ENCODE measurements at places on chromosomes 1 and 21.
A peak's percentile ranks its signal among the peaks of the same experiment; 100 is the strongest.

- peak; percentile 84 for DNase-seq
Measured at GRCh38 chr1:223771814-223772770, 59.8 kb downstream of the CAPN2 start.

- peak; percentile 49 for DNase-seq
Measured at GRCh38 chr1:64516301-64516700, 46.4 kb downstream of the CACHD1 start.

GRCh38 chr1:27521336-27521831 lies 31.4 kb upstream of the WASF2 start:
- no peak for DNase-seq

DNA sequence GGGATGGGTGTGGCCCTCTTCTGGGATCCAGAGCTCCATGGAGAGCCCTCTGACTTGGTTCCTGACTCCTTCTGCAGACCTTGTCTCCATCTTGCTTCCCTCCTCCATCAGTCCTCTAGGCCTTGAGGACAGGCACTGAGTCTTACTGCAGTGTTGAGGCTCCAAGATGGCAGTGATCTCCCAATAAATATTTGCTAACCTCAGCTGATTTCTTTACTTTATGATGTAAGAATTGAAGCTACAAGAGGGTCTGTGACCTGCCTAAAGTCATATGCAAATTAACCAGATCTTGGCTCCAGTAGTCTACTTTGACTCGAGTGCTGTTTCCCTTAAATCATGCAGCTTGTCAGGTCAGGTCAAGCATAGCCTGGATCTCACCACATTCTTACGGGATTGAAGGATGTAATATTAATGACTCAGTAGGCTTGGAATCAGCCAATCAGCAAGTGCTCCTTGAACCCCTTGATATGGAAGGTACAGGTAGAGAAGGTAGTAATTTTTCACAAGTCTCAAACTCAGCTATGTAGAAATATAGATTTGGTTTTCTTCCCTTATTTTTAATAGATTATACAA lies 93.0 kb downstream of the CLIC6 start:
- DNase-seq = no peak

GRCh38 chr21:44764319-44765230 lies 37.0 kb downstream of the UBE2G2 start:
- DNase-seq = no peak

DNA sequence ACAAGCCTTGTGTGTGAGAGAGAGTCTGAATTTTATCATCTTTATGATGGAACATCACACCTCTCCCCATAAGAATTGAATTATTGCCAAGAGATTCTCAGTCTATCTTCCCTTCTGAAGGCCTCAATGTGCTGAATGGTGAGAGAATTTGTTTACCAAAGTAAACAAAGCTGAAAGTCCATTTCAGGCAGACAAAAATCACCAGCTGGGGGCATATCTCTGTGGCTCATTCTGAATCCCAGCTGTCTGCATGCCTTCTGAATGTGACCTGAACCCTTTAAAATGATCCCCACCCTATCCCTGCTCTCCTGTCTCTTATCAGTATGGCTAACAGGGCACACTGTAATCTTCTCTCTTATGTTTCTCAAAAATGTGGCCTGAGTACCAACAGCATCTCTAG lies 99.1 kb upstream of the CAMK1G start:
- DNase-seq = no peak

GRCh38 chr1:41440321-41441085 lies 44.0 kb downstream of the EDN2 start:
- DNase-seq = no peak

DNA sequence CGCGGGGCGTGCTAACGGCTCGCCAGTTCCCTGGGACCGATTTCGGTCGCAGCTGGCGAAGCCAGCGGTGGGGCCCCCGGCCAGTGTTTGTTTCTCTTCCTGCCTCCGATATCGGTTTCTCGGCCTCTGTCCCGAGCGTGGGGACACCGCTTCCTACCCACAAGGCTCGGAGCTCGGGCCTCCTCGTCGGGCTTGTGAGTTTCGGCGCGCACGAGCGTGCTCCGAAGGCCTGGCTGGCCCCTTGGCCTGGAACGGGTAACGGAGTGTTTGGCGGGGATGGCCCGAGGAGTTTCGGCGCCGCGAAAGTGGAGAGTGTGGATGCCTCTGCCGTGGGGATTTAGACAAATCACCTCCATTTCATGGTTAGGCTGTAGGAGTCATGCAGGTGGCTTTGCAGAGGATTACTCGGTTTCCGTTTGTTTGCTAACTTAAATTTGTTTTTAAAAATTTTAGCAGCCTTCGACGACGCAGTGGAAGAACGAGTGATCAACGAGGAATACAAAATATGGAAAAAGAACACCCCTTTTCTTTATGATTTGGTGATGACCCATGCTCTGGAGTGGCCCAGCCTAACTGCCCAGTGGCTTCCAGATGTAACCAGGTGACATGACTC lies 559 bp downstream of the RBBP4 start:
- no peak for DNase-seq

- DNase-seq = peak; percentile 77
Measured at GRCh38 chr1:205144751-205145150, 23.0 kb upstream of the RBBP5 start.

- DNase-seq = peak; percentile 49
Measured at GRCh38 chr1:195082183-195082582, 1526.1 kb downstream of the KCNT2 start.

GRCh38 chr21:43938751-43939442 lies 73.2 kb upstream of the TRAPPC10 start:
- DNase-seq = peak; percentile 72

- DNase-seq = peak; percentile 100
Measured at GRCh38 chr1:243255791-243256512, at the start of gene SDCCAG8. Gene SDCCAG8, plus strand, starts transcription at chr1:243256041. Its CDS starts 133 bp downstream, at chr1:243256174.

DNA sequence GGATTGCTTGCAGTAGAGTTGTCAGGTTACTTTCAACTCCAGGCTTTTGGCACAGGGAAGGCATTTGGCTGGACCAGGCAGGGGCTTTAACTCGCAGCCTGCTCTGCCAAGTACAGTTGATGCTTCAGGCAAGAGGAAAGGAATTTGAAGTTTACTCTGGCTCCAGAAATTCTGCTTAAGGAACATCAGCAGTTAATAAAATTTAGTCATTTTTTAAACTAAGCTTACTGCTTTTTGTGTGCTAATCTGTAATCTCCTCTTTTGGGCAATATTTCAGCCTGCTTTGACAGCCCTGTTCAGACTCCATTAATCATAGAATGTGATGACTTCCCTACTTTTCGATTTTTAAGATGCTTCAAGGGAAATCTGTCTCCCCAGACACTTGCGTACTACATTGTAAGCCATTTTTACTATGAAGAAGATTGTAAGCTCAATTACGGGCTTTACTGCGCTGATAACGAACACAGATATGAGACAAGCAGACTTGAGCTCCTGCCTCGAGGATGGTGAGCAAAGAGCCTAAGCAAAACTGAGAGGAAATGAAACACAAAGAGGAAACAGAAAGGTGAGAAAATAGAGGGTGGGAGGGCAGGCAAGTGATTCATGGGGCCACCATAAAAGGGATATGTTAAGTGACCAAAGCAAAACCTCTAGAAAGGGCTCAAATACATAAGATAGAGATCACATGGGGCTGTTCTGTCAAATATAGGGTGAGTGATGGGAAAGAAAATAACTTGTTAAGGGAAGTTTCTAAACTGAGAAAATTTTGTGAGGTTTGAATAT lies 76.6 kb upstream of the VAV3 start:
- no peak for DNase-seq

DNA sequence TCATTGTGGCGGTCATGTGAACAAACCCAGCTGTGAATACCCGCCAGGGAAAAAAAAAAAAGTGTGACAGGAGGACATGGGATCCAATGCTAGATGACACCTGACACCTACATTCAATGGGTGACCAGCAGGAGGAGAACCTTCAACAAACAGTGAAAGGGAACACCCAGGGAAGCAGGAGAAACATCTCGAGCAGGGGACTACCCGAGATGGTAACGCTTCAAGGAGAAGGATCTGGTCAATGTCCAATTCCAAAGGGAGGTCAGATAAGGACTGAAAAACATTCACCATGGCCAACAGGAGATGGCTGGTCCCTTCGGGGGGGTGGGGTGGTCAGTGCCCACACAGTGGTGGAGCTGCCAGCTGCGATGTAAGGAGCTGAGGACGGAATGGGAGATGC lies 46.3 kb downstream of the PTPN14 start:
- no peak for DNase-seq

DNA sequence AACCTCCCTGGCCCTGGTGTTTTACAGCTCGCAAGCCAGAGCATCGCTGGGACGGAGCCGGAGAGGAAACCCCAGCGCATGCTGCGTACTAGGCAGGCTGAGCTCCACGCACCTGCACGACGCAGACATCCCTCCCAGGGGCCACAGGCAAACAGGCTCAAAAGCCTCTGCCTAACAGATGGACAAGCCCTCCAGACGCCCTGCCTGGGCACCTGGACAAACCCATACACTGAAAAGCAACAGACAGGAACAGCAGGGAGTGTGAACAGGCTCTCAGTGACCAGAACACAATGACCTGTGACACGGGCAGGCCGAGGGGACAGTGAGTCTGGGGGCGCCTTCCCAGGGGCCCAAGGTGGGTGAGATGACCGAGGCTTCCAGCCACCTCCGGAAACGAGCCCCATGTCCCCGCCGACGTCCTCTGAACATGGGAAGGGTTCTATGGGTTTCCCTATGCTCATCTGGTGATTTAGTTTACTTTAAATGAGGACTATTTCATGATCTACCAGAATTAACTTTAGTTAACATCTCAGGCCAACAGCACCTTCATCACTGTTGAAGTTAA lies 40.3 kb downstream of the NPHP4 start:
- no peak for DNase-seq

GRCh38 chr1:180365039-180365438 lies 135.0 kb downstream of the LHX4 start:
- no peak for DNase-seq

- no peak for DNase-seq
Measured at GRCh38 chr1:46784666-46785065, 14.2 kb upstream of the CYP4B1 start.

GRCh38 chr1:22654692-22655091 lies 1.7 kb downstream of the C1QB start:
- DNase-seq = no peak

- DNase-seq = no peak
Measured at GRCh38 chr1:119266386-119266785, 102.2 kb upstream of the HAO2 start.

DNA sequence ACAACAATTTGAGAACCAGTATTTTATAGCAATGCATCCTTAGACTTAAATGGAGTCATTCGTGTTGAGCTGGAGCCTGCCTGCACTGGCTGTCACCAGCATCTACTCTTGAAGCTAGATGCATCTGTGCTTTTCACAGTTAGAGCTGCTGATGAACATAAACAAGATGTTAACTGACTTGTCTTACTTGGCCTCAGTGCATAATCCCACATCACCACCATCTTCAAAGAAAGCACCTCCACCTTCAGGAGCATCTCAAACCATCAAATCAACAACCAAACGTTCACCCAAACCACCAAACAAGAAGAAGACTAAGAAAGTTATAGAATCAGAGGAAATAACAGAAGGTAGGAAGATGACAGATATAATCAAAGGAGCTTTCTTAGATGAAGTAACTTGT lies 71.1 kb downstream of the TPR start:
- no peak for DNase-seq

- DNase-seq = no peak
Measured at GRCh38 chr1:12532405-12533315, 85.3 kb downstream of the DHRS3 start.

- DNase-seq = no peak
Measured at GRCh38 chr21:34695434-34695833, 26.6 kb downstream of the CLIC6 start.

- no peak for DNase-seq
Measured at GRCh38 chr21:45512626-45513002, 29.6 kb downstream of the SLC19A1 start.

GRCh38 chr1:61053712-61054600 lies 28.4 kb upstream of the NFIA start:
- no peak for DNase-seq

DNA sequence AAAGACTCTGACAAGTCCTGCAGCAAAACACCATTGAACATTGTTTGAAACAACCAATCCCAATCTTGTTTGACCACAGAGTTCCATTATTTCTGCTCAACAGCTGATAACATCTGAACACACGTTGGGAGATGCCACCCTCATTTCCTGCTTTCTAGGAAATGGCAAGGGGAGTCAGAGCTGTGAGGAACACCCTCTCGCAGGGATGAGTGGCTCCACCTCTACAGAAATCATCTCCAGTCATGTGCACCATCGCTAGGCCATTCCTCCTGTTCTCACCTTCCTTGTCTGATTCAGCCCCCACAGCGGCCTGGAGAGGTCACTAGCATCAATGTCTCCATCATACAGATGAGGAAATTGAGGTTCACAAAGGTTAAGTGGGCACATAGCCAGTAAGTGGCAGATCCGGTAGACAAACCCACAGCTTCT lies 22.4 kb upstream of the RUNX3 start:
- no peak for DNase-seq
